ENCODE measurements at places on chromosomes 2 and 18. TPM values are rescaled to one million over a fixed set of nuclear protein-coding genes. Genes with fewer than 3 reads are reported as not detected.

The TUBB8B gene
- not detected for total RNA-seq

The FMNL2 gene
- 3.3 TPM for total RNA-seq

The KLHL41 gene
- total RNA-seq: not detected

The NAT8 gene
- total RNA-seq: not detected

The ASXL3 gene
- total RNA-seq: not detected

The MGAT4A gene
- 49.4 TPM for total RNA-seq

The REG3A gene
- total RNA-seq: not detected

The BOLL gene
- not detected for total RNA-seq

GRCh38 chr2:59025157-59025757 lies 784.1 kb upstream of the FANCL start:
- H3K4me3 ChIP-seq: no peak overlapping the region
- H3K27me3 ChIP-seq: no peaks in the 10 kb centered on the region
- DNase-seq: peak; percentile 44
- no peaks in the 10 kb centered on the region for H3K4me1 ChIP-seq
- no peaks in the 10 kb centered on the region for H3K36me3 ChIP-seq

GRCh38 chr2:9445089-9445488 lies 21.6 kb downstream of the CPSF3 start:
- H3K27me3 ChIP-seq: no peaks in the 10 kb centered on the region
- H3K27ac ChIP-seq: peak overlapping the region; percentile 4
- no peak for DNase-seq

DNA sequence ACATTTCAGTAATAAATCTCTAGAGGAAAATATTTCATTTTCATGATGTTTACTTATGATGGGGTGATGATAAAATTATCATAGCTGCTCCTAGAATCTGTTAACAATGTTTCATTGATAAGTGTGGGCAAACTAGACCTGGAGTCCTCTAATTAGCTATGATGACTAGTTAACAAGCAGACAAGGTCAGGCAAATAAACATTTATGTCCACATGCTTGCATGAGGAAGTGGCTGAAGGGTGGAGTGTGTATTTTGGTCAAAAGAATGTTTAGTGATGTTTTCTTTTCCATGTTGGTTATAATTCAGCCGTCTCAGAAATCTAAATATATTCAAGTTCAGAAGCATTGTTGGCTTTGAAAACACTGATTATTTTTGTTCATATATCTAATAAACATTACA lies 99.9 kb upstream of the FN1 start:
- no peak overlapping the region for H3K27ac ChIP-seq
- H3K4me3 ChIP-seq: no peak overlapping the region
- no peak for DNase-seq

- H3K36me3 ChIP-seq: no peaks in the 10 kb centered on the region
- no peak overlapping the region for H3K27ac ChIP-seq
- H3K4me3 ChIP-seq: no peak overlapping the region
- H3K27me3 ChIP-seq: peaks cover 5% of the 10 kb centered on the region
- H3K4me1 ChIP-seq: peaks cover 52% of the 10 kb centered on the region
- no peak for DNase-seq
Observed at GRCh38 chr2:9975328-9975727, 23.8 kb downstream of the GRHL1 start.

GRCh38 chr2:175362331-175362730 lies 180.8 kb upstream of the ATP5MC3 start:
- no peak overlapping the region for H3K27ac ChIP-seq
- no peak overlapping the region for H3K4me3 ChIP-seq
- no peak for DNase-seq
- H3K27me3 ChIP-seq: peaks cover 14% of the 10 kb centered on the region
- no peaks in the 10 kb centered on the region for H3K4me1 ChIP-seq

DNA sequence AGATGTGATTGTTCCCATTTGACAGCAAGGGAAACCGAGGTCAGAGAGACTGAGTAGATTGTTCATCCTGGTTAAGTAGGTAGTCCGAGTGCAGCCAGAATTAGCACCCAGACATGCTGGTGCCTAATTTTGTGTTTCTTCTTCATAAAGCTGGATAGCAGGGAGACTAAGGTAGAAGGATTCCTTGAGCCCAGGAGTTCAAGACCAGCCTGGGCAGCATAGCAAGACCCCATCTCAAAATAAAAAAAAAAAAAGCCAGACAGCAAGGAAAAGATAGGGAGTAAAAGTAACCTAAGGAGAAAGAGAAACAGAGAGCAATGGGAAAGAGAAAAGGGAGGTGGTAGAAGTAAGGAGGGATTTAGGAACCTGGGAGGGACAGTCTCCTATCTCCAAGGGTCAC lies 120.6 kb downstream of the PRKCE start:
- no peaks in the 10 kb centered on the region for H3K27me3 ChIP-seq
- H3K36me3 ChIP-seq: no peaks in the 10 kb centered on the region
- DNase-seq: no peak
- H3K27ac ChIP-seq: no peak overlapping the region

DNA sequence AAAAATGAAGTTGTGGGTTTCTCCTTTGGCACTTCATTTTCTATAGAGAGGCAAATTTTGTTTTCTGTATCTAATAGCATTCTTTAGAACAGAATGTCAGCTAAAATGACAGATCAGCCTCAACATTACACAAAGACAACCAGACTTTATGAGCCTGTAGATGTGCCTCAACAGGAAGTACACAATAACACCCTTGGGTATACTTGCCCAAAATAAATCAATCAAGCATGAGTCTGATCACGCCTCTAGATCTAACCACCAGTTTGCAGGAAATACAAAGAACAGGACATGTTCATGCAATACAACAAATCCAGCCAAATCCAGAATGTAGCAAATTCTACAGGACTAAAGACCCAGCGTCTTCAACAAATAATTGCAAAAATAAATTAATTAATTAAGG lies 11.2 kb upstream of the DAPL1 start:
- H3K36me3 ChIP-seq: no peaks in the 10 kb centered on the region
- DNase-seq: no peak
- peaks cover 12% of the 10 kb centered on the region for H3K27me3 ChIP-seq
- H3K4me1 ChIP-seq: no peaks in the 10 kb centered on the region
- H3K4me3 ChIP-seq: no peak overlapping the region

GRCh38 chr2:139872503-139872902 lies 1092.3 kb upstream of the NXPH2 start:
- no peak for DNase-seq
- H3K4me1 ChIP-seq: no peaks in the 10 kb centered on the region
- no peaks in the 10 kb centered on the region for H3K36me3 ChIP-seq
- H3K27ac ChIP-seq: no peak overlapping the region

DNA sequence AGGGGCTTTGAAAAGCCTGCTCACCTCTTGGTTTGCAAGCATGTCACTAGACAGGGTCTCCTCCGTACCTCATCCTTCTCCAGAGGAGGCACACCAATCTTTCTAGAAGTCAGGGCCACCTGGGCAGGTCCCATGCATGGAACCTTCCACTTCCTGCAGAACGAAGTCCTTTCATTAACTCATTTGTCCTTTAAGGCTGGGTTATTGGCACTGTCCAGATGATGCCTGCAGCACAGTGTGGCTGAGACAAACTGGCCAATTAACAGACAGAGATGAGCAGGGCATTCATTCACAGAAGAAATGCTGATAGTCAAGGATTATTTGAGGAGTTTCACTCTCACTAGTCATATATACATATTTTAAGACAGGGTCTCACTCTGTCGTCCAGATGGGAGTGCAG lies 245.3 kb downstream of the TFCP2L1 start:
- no peak overlapping the region for H3K27ac ChIP-seq
- no peak for DNase-seq
- H3K36me3 ChIP-seq: no peaks in the 10 kb centered on the region
- H3K4me1 ChIP-seq: no peaks in the 10 kb centered on the region
- H3K4me3 ChIP-seq: no peak overlapping the region

- peaks cover 46% of the 10 kb centered on the region for H3K36me3 ChIP-seq
- H3K4me3 ChIP-seq: no peak overlapping the region
- H3K4me1 ChIP-seq: peaks cover 22% of the 10 kb centered on the region
- no peaks in the 10 kb centered on the region for H3K27me3 ChIP-seq
Observed at GRCh38 chr2:74864728-74865722, 31.1 kb downstream of the HK2 start.

GRCh38 chr2:3112131-3112530 lies 265.5 kb downstream of the EIPR1 start:
- no peaks in the 10 kb centered on the region for H3K27me3 ChIP-seq
- no peaks in the 10 kb centered on the region for H3K36me3 ChIP-seq
- no peak overlapping the region for H3K27ac ChIP-seq
- H3K4me1 ChIP-seq: no peaks in the 10 kb centered on the region

DNA sequence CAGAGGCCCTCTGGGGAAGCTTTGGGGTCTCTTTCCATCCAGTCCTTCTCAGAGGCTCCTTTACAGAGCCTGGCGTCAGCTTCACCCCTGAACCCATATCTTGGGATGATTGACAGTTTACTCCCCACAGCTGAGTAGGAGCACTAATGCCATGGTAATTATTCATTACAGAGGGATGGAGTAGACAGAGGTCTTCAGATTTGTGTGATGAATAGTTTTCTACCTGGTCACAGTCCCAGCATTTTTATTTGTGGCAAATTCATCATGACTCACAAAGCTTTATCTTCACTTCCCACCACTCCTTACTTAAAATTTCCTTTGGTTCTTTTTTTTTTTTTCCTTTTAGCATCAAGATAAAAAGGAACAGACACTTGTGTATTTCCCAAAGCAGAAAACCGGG lies 104.2 kb downstream of the CCDC85A start:
- H3K4me3 ChIP-seq: no peak overlapping the region
- H3K36me3 ChIP-seq: no peaks in the 10 kb centered on the region
- DNase-seq: no peak
- H3K4me1 ChIP-seq: no peaks in the 10 kb centered on the region
- no peak overlapping the region for H3K27ac ChIP-seq

GRCh38 chr2:240928476-240929363 lies 22.6 kb downstream of the CROCC2 start:
- H3K27ac ChIP-seq: no peak overlapping the region
- H3K4me1 ChIP-seq: no peaks in the 10 kb centered on the region
- H3K4me3 ChIP-seq: no peak overlapping the region
- no peaks in the 10 kb centered on the region for H3K27me3 ChIP-seq
- DNase-seq: no peak

DNA sequence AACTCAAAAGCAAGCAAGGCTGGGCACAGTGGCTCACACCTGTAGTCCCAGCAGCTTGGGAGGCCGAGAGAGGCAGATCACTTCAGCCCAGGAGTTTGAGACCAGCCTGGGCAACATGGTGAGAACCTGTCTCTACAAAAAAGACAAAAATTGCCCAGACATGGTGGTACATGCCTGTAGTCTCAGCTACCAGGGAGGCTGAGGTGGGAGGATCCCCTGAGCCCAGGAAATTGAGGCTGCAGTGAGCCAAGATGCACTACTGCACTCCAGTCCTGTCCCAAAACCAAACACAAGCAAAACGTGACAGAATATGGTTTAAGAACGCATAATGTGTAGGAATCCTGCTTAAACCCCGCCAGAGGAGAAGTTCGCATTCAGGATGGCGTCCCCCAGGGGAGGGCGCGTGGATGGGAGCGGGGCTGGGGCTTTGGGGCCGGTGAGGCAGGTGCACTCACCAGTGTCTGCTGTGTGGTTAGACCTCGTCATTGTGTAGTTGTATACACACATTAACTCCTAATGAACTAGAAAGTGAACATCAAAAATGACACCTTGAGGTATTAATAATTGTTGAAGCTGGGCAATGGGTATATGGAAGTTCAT lies 5.4 kb downstream of the COLEC11 start:
- no peak overlapping the region for H3K4me3 ChIP-seq
- peaks cover 19% of the 10 kb centered on the region for H3K4me1 ChIP-seq
- no peaks in the 10 kb centered on the region for H3K36me3 ChIP-seq
- no peaks in the 10 kb centered on the region for H3K27me3 ChIP-seq
- DNase-seq: no peak
- H3K27ac ChIP-seq: no peak overlapping the region

- no peaks in the 10 kb centered on the region for H3K36me3 ChIP-seq
- no peak overlapping the region for H3K4me3 ChIP-seq
- H3K4me1 ChIP-seq: no peaks in the 10 kb centered on the region
- DNase-seq: no peak
Observed at GRCh38 chr18:75612456-75612855, 185.0 kb upstream of the SMIM21 start.

DNA sequence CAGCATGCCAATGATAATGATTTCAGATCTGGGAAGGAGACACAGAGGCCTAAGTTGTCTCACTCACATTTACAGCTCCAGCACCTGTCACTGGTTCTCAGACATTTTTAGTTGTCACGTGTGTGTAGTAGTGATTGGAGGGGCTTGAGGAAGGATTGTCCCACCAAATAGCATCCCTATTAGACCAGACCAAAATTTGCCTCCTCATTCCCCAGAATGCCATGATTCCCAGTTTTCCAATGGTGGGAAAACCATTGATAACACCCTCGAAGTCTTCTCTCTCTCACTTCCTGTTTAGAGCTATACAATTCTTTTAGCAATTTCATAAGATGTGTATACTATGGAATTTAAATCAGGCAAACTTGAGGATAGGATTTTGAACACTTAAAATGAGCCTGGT lies 52.5 kb downstream of the CCDC141 start:
- H3K4me1 ChIP-seq: peaks cover 11% of the 10 kb centered on the region
- H3K4me3 ChIP-seq: no peak overlapping the region
- H3K36me3 ChIP-seq: peaks cover 9% of the 10 kb centered on the region
- no peaks in the 10 kb centered on the region for H3K27me3 ChIP-seq

DNA sequence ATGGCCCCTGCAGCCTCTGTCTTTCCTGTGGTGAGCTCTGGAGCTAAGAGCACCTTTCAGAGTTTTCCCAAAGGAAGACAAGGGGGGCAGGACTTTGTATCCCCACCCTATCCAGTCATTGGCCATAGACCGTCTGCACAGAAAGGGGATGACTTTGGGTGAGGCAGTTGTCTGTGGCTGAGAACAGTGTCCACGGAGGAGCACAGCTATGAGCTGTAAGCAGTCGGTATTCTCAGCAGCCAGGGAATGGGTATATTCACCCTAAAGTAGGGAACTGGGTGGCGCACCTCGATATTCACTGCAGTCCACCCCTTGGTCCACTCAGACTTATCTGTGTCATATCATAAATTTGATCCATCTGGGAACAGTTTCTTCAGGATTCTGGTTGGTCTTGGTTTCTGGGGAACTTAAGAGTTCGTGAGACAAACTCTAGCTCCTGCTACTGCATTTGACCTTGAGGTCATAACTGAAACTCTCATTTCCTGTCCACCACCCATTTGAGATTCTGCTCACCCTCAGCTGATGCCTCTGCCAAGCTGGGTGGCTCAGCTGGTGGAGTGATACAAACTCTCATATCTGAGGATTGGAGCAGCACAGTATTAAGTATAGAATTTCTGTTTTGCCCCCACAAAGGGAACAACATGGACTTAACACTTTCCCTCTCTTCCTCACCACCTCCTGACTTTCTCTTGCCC lies 45.2 kb upstream of the SCG2 start:
- no peak for DNase-seq
- H3K27ac ChIP-seq: no peak overlapping the region
- H3K4me3 ChIP-seq: no peak overlapping the region
- H3K4me1 ChIP-seq: no peaks in the 10 kb centered on the region
- no peaks in the 10 kb centered on the region for H3K36me3 ChIP-seq

GRCh38 chr2:126880324-126880723 lies 18.4 kb upstream of the TEX51 start:
- H3K27ac ChIP-seq: no peak overlapping the region
- no peaks in the 10 kb centered on the region for H3K27me3 ChIP-seq
- no peaks in the 10 kb centered on the region for H3K36me3 ChIP-seq
- DNase-seq: no peak
